ENCODE measurements at places on chromosomes 2 and 18.
A peak's percentile ranks its signal among the peaks of the same experiment; 100 is the strongest.

DNA sequence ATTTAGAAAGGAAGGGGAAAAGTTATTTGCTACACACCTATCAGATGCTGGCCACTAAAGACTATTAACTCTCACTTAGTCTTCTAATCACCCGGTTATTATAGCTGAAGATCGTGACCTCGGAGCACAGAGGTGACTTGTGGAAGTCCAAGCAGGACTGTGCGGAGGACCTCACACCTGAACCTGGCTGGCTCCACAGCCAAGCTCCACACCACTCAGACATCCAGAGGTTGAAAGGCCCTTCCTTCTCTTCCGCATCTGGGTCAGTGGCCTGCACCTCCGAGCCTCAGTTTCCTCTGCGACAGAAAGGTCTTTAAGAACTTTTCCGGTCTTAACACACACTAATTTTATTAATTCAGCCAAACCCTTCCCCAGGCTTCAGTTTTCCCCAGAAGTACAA, 57.9 kb downstream of the TNS1 start:
- no peak for DNase-seq

DNA sequence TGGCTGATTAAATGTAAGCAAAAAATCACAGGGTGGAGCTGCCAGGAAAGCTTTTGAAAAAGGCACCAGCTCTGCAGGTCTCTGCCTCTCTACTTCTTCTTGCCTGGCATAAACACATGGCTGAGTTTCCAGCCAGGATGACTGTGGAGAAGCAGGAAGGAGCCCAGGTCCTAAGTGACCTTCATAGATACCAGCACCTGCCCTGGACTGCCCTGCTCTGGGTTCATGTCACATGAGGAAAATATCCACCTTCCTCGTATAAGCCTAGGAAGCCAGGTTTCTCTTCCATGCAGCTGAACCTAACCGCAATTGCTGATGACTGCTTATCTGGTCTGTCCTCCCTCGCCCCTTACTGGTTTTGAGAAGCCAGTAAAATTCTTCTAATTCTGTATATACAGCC, 47.8 kb upstream of the CREB1 start:
- no peak for DNase-seq

DNA sequence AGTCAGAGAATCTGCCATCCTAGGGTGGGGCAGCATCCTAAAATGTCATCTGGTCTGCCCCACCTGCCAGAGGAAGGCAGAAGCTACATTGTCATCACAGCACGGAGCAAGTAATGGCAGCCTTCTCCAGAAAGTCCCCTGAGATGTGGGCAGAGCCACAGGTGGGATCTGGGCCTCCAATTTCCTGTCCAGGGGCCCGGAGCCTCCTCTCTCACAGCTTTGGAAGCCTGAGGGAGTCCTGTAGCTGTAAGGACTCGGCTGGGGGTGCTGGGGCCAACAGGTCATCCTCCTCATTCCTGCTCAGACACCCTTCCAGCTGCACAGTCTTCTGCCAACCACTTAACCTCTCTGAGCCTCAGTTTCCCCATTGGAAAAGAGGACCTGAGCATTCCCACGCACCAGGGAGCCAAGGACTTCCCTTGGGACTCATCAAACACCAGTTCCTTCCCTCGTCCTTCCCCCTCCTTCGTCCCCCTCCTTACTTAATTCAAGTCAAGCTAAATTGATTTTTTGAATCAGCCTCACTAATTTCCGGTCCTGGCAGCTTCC, 48.6 kb upstream of the ID2 start:
- DNase-seq, result no peak

DNA sequence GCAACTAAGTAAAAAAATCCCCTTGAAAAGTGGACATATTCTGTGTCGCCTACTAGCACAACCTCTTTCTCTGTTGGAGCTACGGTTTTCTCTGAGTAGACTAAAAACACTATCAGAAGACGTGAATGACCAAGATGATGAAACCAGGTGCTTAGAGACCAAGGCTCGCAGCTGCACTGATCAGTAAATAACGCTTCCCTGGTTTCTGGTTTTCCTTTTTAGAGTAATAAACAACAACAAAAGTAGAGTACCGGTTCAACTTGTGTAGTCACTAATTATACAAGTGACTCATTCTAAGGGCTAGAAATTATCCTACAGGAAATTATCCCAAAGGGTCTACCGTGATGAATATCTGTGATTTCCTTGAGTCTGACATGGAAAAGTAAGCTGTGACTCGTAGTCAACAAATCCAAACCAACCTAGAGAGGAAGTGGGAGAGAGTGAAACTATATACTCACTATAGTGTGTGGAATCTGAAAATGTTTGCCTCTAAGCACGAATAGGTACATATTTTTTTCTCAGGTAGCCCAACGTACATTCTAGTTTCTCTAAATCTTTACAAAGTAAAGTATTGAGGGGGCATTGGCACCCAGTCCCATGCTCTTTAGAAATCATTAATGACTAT, 17.8 kb downstream of the RASGRP3 start:
- DNase-seq, result no peak

DNA sequence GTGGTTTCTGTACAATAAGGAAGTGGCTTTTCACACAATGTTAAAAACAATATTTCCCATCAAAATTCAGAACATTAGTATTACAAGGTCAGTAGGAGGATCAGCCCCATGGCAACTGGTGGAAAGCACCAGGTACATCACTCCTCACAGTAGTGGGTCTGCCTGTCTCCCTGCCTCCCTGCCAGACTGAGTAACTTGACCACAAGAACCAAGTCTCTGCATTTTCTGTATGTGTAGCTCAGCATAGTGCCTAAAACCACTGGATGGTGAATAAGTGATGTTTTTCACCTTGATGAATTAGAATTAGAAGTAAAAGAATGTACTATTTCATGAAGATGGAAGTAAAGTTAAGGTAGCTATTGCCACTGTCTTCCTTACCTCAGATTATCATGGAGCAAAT, 4.1 kb upstream of the WDR7 start:
- no peak for DNase-seq

DNA sequence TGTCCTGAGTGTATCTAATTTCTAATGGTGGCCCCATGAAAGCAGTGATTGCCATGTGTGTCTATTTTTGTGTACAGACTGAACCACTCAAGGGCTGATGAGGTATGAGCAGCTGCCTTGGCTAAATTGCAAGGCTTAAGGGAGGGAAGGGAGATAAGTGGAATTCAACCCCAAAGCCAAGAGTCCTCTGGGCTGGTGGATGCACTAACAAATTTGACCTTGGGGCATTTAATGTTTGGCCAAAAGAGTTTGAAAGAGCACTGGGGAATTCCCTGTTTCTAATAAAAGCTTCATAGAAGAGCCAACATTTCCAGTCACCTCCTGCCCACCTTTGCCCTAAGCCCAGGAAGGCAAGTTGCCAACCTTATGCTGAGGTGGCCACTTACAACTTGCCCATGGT, 172.1 kb downstream of the SETBP1 start:
- DNase-seq, result no peak

DNA sequence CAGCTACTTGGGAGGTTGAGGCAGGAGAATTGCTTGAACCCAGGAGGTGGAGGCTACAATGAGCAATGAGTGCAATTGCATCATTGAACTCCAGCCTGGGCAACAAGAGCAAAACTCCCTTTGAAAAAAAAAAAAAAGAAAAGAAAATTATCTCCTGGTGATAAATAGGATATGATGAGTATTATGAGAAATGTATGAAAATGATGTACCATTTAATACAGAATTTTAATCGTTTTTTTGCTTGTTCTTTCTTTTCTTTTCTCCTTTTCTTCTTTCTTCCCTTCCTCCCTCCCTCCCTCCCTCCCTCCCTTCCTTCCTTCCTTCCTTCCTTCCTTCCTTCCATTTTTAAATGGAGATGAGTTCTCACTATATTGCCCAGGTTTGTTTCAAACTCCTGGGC, 40.4 kb downstream of the TTC27 start:
- no peak for DNase-seq

- no peak for DNase-seq
These were observed 22.3 kb downstream of the IL1B start for GRCh38 chr2:112814278-112814677.

- DNase-seq, result no peak
These were observed 14.0 kb upstream of the ANKRD62 start for GRCh38 chr18:12079491-12080237.

GRCh38 chr2:200471324-200471848, 38.5 kb downstream of the KCTD18 start:
- peak; percentile 69 for DNase-seq

DNA sequence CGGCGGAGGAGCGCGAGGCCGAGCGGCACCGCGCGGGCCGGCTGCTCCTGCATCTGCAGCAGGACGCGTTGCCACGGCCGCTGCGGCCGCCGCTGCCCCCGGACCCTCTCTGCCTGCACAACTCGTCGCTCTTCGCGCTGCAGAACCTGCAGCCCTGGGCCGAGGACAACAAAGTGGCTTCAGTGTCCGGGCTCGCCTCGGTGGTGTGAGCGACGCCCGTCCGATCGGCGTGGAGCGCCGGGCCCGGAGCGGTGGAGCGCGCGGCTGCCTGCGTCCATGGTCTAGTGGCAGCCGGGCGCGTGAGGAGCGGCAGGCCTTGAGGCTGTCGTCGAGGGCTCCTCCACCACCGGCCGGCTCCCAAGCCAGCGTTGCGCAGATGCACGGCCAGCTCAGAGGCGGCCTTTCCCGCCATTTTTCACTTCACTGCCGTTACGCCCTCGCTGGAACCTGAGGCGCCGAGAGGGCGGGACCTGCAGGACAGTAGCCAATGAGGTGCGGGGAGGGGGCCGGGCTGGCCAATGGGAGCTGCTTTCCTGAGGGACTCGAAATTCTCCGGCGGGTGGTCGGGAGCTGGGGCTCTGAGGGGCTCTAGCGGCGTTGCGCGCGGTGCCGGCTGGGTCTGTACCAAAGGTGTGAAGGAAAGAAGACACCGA, 1.9 kb downstream of the TLX2 start:
- peak; percentile 81 for DNase-seq

GRCh38 chr2:159124931-159125467, 156.6 kb downstream of the TANC1 start:
- DNase-seq, result no peak

DNA sequence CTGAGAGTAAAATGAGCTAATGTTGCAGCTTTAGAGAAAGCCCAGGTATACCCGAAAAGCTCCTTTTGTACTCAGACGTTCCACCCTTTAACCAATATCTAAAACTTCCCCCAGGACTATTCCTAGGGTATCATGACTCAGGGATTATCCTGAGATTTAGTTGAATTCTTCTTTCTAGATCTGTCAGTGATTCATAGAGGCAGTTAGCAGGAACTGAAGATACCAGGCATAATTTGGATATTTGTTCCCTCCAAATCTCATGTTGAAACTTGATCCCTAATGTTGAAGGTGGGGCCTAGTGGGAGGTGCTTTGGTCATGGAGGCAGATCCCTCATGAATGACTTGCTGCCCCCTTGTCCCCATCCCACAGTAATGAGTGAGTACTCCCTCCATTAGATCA, 161.2 kb upstream of the LRP1B start:
- DNase-seq, result no peak
